ENCODE measurements at places on chromosomes 13 and 19.

GRCh38 chr19:359653-359925, 15.0 kb upstream of the MIER2 start:
- ATAC-seq, result no peak

DNA sequence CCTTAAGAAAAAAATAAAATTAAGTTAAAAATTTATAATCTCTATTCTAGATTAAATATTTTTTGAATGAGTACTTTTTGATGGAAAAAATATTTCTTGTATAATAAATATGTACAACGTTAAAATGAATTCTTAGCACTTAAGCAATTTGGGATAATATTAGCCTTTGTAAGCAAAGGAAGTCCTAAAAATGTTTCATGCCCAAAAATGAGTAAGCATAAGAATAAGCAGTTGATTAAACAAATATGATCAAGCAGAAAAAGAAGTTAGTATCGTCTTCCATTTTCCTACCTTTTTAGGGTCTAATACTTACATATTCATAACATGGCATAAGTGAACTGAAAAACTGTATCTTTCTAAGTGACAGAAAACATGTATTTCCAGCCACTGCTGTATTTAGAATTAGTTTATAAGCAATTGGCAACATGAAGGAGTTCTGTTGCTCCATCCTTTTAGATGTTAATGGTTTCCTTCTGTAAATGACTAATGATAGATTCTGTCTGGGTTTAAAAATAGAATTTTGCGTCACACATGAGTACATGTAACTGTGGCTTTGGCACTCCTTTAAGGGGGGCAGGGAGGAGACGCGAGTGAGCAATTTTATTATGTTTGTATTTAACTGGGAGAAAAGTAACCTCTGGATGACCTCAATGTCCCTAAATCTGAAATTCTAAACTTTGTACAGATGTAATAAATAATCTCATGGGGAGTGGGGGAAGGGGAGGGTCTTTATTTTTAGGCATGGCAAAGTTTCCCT, 237.4 kb downstream of the RGCC start:
- ATAC-seq, result peak; percentile 93

- ATAC-seq, result no peak
Measured at GRCh38 chr13:41289463-41289881, 21.6 kb upstream of the NAA16 start.

GRCh38 chr19:47226426-47227351, 4.3 kb downstream of the BBC3 start:
- peak; percentile 47 for ATAC-seq

All from gastroesophageal sphincter (tissue), 4 donors.